ENCODE measurements at places on chromosomes 1 and 21.
A peak's percentile ranks its signal among the peaks of the same experiment; 100 is the strongest.

GRCh38 chr21:27192281-27192949 lies 225.5 kb upstream of the ADAMTS5 start:
- DNase-seq = no peak

DNA sequence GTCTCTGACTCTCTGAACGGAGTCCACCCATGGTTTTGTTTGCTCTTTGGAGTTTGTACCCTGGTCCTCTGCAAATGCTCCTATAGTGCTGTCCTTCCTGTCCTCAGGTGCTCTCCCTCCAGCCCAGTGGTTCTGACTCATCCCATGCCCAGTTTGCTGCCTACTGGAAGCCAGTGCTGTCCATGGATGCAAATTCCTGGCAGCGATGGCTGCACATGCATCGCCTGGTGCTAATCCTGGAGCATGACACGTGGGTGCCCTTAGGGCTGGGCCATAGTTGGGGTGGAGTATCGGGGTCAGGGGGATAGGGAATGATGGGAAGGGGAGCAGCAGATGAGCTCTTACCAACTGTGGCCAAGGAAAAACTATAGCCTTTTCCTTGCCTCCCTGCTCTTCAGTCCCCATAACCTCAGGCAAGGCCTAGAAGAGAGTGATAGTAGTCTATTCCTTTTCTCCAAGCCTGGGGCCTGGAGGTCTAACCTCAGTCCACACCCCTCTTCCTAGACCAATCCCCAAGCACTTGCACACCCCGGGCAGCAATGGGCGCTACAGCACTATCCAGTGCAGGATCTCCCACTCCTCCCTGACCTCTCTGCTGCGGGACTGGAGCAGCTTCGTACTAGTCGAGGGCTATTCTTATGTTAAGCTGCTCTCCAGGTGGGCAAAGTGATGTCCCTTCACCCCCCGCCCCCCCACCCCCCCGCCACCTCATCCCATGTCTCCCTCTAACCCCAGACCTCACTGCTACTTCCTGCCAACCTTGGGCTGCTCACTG lies 31.6 kb downstream of the HYI start:
- no peak for DNase-seq

DNA sequence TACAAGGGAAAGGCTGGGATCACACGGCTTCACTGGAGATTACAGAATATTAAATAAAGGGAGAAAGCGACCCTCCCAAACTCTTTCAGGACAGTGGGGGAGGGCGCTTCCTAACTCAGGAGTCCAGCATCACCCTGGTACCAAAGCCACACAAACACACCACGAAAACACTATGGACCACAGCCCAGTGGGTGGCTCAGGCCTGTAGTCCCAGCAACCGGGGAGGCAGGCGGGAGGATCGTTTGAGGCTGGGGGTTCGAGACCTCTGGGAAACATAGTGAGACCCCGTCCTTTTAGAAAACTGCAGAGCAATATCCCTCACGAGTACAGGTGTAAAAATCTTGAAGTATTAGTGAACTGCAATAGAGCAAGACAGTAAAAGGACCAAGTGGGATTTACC lies 16.0 kb downstream of the TRIM11 start:
- no peak for DNase-seq

DNA sequence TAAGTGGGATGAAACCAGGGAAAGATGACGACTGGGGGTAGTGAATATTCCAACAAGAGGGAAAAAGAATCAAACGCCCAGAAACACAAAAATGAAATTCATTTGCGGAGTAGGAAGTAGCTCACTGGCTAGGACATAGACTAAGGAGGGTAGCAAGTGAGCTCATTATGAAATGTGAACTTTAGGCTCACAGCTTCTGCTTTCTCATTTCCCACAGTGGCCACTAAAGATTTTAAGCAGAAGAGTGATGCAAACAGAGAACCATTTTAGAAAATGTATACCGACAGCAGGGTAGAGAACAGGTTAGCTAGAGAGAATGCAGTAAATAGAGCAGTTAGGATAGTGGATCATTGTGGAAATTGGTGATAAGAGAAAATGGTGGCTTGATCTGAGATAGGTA lies 3.5 kb downstream of the CD48 start:
- DNase-seq = no peak

- DNase-seq = no peak
Measured at GRCh38 chr1:230682882-230683610, 30.9 kb downstream of the AGT start.

DNA sequence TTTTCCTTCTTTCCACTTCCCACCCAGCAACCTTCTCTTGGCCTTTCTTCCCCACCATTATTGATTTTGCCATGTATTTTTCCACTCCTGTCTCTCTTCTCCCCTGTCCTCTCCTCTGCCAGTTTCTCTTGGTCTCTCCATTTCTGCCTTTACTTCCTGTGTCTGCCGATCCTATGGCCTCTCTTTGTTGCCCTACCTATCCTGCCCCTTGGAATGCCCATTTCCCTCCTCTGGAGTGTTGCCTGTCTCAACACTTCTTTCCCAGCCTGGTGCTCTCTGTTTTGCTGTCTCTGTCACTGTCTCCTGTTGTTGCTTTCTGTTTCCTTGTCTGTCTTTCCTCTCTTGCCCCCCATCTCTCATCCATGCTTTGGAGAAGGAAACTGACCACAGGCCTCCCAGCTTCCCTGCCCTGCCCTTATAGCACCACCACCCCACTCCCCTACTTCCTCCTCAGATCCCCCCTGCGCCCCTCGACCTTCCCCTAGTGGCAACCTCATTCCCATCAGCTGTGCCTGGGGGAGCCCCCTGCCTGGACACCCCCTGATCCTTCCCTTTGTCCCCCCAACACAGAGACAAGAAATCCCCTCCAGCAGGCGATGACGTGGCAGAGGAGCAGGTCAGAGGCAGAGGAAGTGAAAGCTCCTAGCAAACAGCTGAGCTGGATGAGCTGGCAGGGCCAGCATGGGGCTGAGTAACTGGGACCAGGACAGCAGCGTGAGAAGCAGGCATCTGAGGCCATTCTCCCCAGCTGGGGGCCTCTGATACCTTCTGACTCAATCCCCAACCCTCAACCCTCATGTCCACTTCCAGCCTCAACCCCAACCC lies 6.6 kb upstream of the ETV3L start:
- no peak for DNase-seq

GRCh38 chr21:44763451-44764318 lies 37.9 kb downstream of the UBE2G2 start:
- DNase-seq = no peak

GRCh38 chr1:246577082-246577719 lies 10.9 kb downstream of the CNST start:
- DNase-seq = peak; percentile 24

DNA sequence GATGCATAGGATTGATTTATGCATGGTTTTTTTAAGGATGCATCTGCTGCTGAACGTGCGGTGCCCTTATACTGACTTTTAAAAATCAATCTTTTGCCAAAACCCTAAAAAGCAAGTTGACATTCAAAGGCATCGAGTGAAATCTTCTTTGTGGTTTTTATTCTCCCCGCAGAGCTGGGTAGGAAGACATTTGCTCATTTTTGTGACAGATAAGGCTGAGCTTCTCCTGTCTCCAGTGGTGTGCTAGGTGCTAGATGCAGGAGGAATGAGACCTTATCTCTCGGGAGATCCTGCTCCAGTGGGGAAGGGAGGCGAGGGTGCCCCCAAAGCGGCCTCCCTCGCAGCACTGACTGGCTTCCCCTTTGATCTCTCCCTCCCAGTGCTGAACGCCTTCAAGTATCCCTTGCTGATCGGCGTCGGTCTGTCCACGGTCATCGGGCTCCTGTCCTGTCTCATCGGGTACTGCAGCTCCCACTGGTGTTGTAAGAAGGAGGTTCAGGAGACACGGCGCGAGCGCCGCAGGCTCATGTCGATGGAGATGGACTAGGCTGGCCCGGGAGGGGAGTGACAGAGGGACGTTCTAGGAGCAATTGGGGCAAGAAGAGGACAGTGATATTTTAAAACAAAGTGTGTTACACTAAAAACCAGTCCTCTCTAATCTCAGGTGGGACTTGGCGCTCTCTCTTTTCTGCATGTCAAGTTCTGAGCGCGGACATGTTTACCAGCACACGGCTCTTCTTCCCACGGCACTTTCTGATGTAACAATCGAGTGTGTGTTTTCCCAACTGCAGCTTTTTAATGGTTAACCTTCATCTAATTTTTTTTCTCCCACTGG lies 14.9 kb upstream of the CD101 start:
- DNase-seq = peak; percentile 71

- DNase-seq = no peak
Measured at GRCh38 chr1:156095906-156096508, 13.7 kb upstream of the MEX3A start.

DNA sequence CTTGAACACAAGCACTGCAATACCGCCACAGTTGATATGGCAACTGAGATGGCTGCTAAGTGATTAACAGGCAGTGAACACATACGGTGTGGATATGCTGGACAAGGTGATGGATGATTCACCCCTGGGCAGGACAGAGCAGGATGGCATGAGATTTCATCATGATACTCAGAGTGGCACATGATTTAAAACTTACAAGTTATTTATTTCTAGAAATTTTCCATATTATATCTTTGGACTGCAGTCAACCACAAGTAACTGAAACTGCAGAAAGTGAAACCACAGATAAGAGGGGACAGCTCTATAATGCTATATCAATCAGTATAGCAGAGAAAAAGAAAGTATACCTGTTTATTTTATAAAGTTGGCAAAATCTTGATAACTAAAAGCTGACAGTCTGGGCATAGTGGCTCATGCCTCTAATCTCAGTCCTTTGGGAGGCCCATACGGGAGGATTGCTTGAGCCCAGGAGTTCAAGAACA lies 47.9 kb downstream of the PHACTR4 start:
- peak; percentile 69 for DNase-seq

- DNase-seq = no peak
Measured at GRCh38 chr1:232795497-232796053, 9.6 kb upstream of the MAP10 start.

DNA sequence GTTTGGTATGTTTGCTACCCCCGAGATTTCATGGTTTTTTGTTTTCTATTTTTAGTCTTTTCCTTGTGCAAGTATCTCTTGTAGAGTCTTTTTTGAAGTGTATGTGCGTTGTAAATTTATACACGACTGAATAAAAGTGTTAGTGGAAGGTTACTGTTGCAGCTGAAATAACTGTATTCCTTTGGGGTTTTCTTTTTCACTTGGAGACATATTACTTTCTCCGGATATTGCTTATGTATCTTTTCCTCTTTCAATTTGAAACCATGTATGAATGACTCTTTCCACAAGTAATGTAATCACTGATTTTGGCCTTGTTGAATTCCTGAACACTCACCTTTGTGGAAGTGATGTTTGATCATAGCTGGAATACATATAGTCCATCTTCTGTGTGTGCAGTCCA lies 956 bp downstream of the URB2 start:
- no peak for DNase-seq
